ENCODE measurements at places on chromosomes 2 and 18.

- DNase-seq = no peak
Observed at GRCh38 chr2:210456571-210456970, 20.0 kb downstream of the LANCL1 start.

DNA sequence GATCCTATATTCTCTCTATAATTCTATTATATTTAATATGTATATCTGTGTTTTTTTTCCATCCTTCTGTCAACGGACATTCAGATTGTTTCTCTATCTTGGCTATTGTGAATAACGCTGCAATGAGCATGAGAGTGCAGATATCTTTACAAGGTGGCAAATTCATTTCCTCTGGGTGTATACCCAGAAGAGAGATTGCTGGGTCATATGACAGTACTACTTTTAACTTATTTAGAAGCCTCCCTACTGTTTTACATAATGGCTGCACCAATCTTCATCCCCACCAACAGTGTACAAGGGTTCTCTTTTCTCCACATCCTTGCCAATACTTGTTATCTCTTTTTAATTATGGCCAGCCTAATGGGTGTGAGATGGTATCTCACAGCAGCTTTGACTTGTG is 66.5 kb downstream of the TSPYL6 start:
- DNase-seq = no peak

DNA sequence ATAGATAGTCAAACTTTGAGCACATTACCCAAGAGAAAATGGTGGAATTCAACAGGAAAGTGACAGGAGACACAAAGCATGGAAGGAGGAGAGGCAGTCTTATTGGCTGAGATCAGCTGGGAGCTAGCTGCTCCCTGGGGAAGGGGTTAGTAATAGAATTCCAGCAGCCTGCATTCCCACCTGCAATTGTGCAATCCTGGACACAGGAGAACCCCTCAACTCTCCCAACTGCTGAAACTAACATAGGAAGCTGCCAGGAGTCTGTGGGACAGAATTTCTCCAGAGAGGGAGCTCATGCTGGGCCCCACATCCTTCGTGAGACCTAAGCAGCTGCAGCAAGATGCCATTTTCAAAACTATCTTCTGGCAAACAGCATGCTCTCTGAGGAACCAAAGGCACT is 69.8 kb upstream of the ACVR1C start:
- DNase-seq = no peak

DNA sequence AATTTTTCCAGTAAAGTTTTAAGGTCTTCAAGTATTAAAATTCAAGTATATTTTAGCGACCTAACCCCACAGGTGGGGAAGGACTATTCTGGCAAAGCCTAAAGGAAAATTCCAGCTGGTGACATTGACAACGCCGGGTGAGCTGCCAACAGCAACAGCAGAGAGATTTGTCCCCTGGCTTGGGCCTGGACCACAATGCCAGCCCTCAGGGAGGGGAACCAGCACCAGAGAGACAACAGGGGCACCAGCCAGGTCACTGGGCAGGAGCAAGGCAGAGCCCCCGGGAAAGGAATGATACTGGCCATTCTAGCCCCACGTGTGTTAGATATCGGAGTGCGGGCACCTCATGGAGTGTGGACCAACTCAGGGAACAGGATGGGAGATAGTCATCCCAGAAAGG is 95.7 kb downstream of the ARMC9 start:
- no peak for DNase-seq

GRCh38 chr2:23532391-23533337 is 147.7 kb downstream of the KLHL29 start:
- DNase-seq = no peak

GRCh38 chr18:939166-939565 is 34.5 kb downstream of the ADCYAP1 start:
- no peak for DNase-seq

- peak; percentile 84 for DNase-seq
Observed at GRCh38 chr2:28958689-28959088, 22.4 kb upstream of the TOGARAM2 start.

GRCh38 chr2:42124011-42124785 is 45.0 kb upstream of the EML4 start:
- no peak for DNase-seq

DNA sequence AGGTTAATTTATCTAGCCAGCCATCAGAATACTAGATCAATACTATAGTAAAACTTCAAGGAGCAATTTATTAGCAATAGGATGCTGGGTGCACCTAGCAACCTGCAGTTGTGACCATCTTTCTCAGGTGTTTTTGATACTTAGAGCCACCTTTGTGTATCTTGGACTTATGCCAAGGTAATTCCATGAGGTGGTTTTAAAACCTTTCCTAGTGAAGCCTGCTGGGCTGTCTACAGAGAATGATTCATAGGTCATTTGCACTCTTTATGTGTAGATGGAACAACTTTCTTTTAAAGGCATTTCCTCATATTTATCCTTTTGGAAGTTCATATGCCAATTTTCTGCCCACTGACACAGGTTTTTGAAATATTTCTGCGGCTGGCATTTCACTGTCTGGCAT is 1030.1 kb upstream of the POU3F3 start:
- no peak for DNase-seq

GRCh38 chr2:42195559-42195958 is 26.4 kb downstream of the EML4 start:
- no peak for DNase-seq

- DNase-seq = peak; percentile 56
Observed at GRCh38 chr2:162072181-162072702, 1.8 kb downstream of the DPP4 start.

GRCh38 chr2:161625996-161626395 is 1.8 kb downstream of the SLC4A10 start:
- DNase-seq = no peak

- no peak for DNase-seq
Observed at GRCh38 chr2:65604246-65604645, 171.8 kb upstream of the SPRED2 start.

- no peak for DNase-seq
Observed at GRCh38 chr2:30792521-30792920, 14.7 kb downstream of the CAPN13 start.

DNA sequence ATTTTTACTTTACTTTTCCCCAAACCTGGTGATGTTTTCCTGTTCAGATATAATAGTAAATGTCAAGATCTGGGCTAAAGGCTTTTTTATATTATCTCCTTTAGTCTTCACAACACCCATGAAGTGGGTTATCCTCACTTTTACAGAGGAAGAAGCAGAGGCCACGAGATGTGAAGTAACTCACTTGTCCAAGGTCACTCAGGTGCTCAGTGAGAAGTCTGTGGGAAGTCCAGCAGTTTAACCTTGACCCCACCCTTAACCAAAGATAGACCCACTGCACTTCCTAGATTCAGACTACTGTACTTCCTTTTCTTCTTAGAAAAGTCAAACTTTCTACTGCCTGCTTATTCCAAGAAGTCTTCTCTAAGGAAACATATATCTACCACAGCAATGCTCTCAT is 56.3 kb upstream of the STAT1 start:
- DNase-seq = no peak

DNA sequence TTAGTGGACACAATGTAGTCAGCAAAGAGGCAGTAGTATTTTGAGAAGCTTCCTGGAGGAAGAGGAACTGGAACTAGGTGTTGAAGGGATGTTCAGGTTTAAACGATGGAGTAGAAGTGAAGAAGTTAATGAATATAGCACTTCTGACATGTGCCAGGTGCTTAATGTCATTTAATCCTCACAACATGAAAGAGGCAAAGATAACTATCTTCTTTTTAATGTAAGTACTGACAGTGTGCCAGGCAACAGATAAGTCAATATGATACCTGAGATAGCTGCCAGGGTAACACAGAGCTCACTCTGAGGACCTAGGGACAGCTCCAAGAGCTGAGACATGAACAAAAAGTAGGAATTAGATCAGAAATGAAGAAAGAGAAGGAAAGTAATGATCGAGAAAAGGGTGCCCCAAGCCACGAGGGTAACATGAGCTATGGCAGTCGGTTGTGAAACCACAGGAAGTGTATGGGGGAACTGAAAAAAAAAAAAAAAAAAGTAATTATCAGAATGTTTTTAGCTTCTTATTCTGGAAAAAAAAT is 140.7 kb downstream of the RNF144A start:
- no peak for DNase-seq

- no peak for DNase-seq
Observed at GRCh38 chr2:23777826-23778225, 149.1 kb downstream of the ATAD2B start.

DNA sequence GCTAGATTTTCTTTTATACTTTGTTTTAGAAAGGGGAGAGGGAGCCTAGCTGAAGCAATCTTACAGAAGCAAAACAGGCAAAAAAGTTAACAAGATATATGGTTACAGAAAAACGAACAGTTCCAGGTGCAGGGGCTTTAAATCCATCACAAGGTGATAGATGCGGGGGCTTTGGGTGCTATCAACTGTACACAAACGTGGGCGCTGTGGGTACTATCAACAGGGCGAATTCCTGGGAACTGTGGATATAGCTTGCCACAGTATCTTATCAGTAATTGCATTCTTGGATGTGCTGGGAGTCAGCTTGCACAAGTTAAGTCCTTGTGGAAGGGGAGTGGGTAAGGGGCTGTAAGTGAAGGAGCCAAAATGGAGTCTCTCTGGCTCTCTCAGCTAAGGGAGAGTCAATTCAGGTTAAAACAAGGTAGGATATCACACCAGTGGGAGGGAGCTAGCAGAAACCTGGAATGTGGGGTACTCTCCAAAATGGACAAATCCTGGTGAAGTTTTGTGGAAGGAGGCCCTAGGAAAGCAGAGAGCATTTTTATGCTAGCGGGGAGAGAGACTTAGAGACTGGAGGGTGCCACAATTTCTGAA is 325.8 kb upstream of the SPHKAP start:
- DNase-seq = no peak

DNA sequence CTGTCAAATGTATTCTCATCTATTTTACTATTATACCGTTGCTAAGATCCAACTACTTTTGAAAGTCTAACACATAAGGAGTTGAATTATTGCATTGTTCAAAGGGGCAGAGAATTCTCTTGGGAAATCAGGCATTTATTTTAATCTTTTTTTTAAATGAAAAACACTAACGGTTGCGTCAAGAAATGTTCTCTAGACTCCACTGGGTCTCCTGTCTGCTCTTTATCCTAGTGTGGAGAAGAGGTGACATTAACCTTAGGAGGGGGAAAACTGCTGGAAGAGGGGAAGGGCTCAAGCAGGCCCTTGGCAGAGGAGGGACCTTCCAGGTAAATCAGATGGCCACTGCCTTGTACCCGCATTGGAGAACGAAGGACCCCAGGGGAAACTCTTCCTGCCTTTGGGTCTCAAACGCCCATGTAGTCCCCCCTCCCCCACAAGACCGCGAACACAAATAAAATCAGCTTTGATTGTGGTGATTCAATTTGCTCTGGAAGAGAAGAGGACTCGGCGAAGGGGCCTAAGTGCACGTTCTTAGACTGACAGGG is 1.1 kb upstream of the APCDD1 start:
- no peak for DNase-seq

DNA sequence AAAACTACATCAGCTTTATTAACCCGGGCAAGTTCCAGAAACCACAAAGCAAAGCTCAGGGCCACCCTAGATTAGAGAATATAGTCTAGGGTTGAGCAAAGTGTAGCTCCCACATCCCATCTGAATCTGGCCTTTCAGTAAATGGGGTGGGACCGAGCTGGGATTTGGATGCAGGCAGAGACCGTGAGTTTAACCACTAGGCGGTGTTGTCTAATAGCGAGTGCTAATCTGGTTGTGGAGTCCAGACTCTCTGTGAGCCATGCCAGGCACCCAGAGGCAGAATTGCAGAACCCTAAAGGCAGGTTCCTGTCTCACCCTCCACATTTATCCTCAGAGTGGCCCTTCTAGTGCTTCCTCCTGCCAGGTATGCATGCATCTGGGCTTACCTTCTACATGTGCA is 435.9 kb downstream of the TSN start:
- peak; percentile 32 for DNase-seq

GRCh38 chr2:46269001-46269400 is 28.2 kb upstream of the EPAS1 start:
- no peak for DNase-seq

- no peak for DNase-seq
Observed at GRCh38 chr2:71925268-71926088, 222.2 kb downstream of the CYP26B1 start.

DNA sequence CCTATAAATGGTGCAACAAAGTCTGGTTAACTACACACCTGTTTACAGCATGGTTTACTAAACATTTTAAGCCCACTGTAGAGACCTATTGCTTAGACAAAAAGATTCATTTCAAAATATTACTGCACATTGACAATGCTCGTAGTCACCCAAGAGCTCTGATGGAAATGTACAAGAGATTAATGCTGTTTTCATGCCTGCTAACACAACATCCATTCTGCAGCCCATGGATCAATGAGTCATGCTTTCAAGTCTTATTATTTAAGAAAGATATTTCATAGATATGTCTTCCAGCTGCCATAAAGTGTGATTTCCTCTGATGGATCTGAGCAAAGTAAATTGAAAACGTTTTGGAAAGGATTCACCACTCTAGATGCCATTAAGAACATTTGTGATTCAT is 781.1 kb downstream of the MBD2 start:
- no peak for DNase-seq

DNA sequence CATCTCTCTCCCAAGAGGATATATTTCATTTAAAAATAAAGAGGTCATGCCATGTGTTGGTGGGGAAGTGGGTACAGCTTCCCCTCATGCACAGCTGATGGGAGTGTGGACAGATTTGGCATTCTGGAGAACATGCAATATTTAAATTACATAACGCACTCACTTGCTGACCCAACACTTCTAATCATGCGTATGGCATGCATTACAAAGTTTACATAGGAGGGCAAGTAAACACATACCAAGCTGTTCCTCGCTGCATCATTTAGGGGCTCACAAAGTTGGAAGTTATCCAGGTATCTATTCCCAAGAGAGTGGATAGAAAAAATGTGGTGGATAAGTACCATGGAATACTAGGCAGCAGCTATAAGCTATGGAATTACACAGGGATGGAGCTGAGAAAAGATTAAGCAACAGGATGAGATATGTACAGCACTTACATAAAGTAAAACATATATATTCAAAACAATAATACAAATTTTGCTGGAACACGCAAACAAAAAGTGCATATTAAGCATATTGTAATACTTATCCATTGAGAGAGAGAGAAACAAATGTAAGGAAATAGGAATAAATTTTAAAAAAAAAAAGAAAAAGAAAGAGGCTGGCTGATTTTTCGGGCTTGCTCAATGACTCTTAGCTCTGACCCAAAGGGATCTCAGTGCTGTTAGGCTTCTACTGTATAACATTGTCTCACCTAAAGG is 11.0 kb downstream of the CYP1B1 start:
- no peak for DNase-seq

GRCh38 chr2:169362894-169363559 is 693 bp upstream of the LRP2 start:
- DNase-seq = no peak

- peak; percentile 8 for DNase-seq
Observed at GRCh38 chr18:7021994-7022840, 95.4 kb downstream of the LAMA1 start.

- no peak for DNase-seq
Observed at GRCh38 chr2:113124181-113124961, 3.0 kb upstream of the IL1RN start.

DNA sequence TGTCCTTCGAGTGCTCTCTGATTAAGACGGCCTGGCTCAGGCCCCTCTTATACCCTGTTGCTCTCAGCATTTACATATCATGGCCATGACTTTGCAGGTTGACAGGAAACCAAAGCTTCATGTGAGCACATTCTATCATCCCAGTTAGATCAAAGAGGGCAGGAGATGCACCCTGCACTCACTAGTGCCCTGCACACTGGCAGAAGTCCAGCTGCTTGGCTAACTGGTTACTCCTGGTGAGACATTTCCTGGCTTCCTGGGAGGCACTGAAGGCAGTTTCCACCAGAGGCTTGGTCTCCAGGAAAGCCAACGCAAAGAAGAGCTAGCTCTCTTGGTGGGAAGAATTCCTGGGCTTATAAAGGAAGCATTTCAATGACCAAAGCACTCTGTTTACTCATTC is 66.3 kb downstream of the LIPG start:
- no peak for DNase-seq

Data from COLO829 (cell line).